Occipital lobe (tissue), 3 donors: ENCODE measurements at places on chromosomes 7 and 10.

GRCh38 chr7:80785961-80786536 is 132.8 kb downstream of the SEMA3C start:
- no peak for DNase-seq

DNA sequence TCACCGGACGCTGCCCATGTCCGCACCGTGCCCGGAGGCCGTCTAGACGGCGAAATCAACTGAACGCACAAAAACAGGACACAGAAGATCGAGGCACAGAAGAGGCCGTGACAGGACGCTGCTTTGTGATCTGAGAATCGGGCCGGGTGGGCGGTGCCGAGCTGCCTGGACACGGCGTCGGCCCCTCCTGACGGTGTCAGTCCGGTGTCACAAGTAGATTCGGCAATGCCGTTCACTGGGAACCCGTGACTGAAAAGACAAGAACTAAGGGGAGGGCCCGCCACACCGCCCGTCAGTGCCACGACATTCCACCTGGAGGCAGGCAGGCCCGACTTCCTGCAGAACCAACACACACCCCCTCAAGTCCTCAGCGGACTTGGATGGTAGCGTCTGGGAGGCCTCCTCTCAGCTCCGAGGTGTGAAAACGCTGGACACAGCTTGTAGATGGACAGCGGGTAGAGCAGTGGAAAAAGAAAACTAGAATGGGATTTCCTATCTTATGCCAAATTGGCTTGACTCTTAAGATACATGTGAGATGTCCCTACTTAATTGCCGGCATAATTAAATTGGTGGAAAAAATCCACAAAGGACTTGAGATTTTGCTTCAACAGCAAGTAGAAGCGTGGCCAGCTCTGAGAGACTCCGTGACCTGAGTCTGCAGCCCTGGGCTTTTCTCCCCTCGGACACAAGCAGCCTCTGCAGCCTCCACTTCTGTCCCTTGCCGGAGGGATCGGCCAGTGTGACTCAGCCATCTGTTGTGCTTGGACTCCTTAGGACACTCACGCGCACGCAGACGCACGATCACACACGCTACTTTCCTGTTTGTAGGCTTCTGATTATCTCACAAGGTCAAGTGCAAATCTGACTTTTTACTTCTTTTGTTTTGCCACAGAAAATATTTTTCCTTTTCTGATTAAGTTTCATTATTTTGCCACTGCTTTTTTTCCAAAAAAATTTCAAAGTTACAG is 269.0 kb downstream of the DIP2C start:
- DNase-seq: no peak

DNA sequence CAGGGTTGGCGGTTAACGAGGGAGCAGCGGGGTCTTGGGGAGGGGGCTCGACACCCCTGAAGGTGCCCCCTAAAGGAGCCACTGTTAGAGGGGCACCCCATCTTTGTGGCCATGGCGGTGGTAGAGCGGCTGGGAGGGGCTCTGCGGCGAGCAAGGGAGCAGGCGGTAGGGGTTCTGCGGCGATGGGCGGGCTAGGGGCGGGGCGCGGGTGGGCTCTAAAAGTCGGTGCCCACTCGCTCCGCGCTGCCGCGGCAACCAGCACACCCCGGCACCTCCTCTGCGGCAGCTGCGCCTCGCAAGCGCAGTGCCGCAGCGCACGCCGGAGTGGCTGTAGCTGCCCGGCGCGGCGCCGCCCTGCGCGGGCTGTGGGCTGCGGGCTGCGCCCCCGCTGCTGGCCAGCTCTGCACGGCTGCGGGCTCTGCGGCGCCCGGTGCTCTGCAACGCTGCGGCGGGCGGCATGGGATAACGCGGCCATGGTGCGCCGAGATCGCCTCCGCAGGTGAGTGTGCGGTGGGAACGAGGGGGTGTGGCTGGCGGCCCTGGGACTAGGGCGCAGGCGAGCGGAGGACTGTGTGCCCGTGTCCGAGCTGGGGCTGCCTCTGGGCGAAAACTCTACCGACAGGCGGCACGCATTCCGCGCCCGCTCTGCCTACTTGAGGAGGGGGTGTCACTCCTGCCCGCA is at the start of gene MEST:
TSS of gene MEST (plus strand) at position 245 of the 682 bp plus-strand sequence. CDS start at position 474, 229 bp downstream.
- peak; percentile 12 for DNase-seq

GRCh38 chr10:22620140-22620857 is 94.1 kb downstream of the PIP4K2A start:
- peak; percentile 64 for DNase-seq

DNA sequence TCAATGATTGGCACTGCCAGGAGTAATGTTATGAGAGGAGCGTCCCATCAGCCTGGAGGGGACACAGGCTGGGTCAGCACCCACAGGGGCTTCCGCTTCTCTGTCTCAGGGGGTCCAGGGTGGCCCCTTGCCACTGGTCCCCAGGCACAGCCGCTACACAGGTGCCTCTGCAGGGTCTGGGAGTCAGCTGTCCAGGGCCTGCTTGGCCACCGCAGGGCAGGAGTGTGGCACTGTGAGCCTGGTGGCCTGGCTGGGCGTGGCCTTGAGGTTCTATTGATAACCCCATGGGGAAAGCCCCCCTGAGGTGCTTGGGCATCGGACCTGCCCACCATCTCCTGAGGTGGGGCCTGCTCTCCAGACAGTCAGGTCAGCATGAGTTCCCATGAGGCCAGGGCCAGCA is 136.6 kb downstream of the LHPP start:
- no peak for DNase-seq

GRCh38 chr10:132480356-132480755 is 57.2 kb upstream of the INPP5A start:
- no peak for DNase-seq

DNA sequence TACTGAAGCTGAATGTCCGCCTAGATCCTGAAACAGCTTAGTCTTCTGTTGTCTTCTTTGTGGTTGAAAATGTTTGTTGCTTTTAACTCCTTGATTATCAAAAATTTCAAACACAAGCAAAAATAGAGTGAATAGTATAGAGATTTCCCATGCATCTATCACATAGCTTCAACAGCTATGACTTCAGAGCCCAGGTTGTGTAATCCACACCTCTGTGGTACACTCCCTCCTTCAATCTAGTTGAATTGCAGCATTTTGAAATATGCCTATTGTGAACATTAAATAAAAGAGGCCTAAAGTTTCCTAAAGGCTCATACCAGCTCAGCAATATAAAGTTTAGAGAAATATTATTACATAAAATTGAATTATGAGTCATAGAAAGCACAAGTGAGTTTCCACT is 204.7 kb upstream of the HDAC9 start:
- DNase-seq: no peak

GRCh38 chr10:22630234-22631174 is 83.9 kb downstream of the PIP4K2A start:
- DNase-seq: no peak

- DNase-seq: no peak
These were observed 74.5 kb upstream of the PTPRZ1 start for GRCh38 chr7:121798453-121798840.

DNA sequence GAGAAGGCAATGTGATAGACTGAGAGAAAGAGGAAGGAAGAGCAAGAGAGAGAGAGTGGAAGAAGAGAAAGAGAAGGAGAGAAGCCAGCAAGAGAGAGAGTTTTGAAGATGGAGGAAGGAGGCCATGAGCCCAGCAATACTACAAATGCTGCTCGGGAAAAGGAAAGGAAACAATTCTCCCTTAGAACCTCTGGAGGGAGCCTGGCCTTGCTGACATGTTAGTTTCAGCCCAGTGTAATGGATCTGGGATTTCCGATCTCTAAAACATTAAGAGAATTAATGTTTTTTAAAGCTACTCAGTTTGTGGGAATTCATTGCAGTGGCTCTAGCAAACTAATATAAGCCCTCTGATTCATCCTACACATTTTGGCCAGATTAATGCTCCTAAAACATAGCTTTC is 206.8 kb upstream of the MTPN start:
- DNase-seq: no peak

GRCh38 chr10:44046605-44047004 is 338.3 kb downstream of the CXCL12 start:
- DNase-seq: peak; percentile 21

DNA sequence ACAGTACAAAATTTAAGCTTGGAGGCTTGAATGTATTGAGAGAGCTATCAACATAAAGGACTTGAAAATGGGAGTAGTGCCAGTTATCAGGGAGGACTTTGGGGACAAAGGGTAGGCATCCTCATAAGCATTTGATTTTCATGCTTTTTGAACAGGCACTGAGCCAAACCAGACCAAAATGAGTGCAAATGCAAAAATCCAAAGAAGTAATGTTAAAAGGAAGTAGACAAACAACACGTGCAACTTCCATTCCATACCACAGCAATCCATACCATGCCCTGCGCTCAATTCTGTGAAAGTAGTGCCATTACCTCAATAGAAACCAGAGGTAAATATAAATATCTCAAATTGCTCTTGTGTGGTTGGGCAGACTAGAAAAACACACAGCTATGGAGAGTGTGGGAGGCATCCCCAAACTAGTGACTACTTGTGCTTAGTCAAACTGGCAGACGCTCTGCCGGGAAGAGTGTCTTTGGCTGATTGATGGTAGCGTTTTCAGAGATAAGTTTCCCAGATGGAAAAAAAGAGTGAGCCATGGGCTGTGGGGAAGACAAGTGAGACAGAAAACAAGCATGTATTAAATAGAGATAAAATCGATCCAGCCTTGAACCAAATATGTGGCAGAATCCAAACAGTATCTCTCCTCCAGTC is 161.5 kb downstream of the CREB5 start:
- DNase-seq: no peak

DNA sequence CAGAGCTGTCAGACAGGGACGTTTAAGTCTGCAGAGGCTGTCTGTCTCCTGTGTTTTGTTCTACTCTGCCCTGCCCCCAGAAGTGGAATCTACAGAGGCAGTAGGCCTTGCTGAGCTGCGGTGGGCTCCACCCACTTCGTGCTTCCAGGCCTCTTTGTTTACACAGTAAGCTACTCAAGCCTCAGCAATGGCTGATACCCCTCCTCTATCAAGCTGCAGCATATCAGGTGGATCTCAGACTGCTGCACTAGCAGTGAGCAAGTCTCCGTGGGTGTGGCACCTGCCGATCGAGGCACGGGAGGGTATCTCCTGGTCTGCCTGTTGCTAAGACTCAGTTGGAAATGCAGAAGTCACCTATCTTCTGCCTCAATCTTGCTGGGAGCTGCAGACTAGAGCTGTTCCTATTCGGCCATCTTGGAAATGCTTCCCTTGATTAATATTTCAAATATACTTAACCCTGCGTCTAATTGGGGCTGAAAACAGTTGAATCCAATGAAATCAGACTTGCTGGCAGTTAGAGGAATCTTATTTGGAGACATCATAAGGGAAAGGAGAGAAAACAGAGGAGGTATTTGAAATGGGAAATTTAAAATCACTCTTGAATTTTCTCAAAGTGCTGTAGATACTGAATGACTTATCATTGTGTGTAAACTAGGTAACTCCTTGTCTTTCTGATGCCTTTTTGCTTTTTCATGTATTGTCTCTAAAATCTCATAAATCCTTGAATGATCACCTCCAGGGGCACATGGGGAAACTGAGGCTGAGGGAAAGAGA is 13.8 kb upstream of the CYP3A5 start:
- DNase-seq: no peak

DNA sequence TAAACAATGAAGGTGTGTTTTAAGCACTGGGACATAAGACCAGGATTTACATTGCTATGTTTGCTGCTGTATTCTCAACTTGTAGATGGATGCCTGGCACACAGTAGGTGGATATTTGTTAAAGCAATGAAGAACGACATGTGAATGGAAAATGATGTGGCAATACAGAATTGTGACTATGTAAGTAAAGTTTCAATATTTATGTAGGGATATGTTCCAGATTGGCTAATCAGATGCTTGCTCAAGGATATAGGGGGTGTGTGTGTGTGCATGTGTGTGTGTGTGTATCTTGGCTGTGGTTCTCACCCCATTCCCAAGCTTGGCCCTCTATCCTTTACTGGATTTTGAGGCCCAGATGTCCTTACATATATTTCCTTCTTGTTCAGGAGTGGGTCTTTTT is 42.7 kb upstream of the LAMB1 start:
- no peak for DNase-seq

GRCh38 chr10:12549297-12549696 is 199.9 kb downstream of the CAMK1D start:
- no peak for DNase-seq

- DNase-seq: no peak
These were observed 45.9 kb downstream of the MCMBP start for GRCh38 chr10:119826771-119827170.

DNA sequence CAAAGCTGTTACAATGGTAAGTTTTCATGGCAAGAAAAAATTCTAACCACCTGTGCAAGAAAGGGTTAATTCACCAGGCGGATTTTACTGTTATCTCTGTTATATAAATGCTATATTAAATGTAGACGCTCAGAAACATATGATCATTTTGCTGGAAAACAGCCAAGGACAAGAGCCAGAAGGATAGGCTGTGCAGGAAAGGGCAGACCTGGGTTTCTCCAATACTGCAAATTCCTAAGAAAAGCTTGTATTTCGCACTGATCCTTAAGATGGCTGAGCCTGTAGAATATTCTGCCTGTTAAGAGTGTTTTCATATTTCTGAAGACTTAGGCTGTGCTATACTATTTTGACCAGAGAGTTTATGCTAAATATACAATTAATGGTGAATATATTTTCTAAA is 564.1 kb upstream of the KCND2 start:
- no peak for DNase-seq

GRCh38 chr7:18020138-18020715 is 7.4 kb downstream of the PRPS1L1 start:
- DNase-seq: no peak

DNA sequence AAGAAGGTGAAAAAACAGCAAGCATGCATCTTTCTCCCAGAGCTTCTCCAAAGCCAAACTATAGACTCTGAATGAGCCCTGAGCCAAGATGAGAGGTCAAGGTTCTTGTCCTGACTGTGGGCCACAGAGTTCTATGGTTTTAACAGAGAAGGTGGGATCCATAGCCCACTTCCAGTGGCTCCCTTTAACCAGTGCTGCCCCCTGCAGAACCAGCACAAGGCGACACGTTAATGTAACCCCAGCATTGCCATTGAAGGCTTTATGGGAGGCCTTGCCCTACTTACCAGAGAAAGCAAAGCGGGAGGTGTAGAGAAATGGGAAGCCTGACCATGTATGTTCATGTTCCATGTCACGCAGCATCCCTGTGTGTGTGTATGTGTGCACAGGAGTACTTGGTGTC is 243.6 kb downstream of the PRPF18 start:
- no peak for DNase-seq

- DNase-seq: no peak
These were observed 6.2 kb upstream of the PIK3CG start for GRCh38 chr7:106858618-106859532.

- DNase-seq: no peak
These were observed 5.1 kb upstream of the CAV2 start for GRCh38 chr7:116494472-116494871.

- DNase-seq: no peak
These were observed 290.3 kb downstream of the CDK14 start for GRCh38 chr7:90886416-90886815.

DNA sequence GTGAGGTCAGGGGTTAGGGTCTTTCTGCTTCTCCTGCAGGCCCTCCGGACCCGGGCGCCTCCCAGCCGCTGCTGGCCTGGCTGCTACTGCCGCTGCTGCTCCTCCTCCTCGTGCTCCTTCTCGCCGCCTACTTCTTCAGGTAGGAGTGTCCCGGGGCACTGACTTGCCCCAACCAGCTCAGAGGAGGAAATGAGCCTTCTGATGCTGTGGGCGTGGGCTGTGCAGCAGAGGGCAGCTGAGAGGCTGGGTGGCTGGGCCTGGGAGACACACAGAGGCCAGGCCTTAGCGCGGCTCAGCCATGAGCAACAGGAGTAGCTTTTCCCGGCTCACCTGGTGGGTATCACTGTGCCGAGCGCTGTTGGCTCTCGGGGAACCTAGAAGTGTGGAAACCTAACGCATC is 78.9 kb downstream of the MKI67 start:
- DNase-seq: no peak

- DNase-seq: no peak
These were observed 538.7 kb downstream of the DNAJB6 start for GRCh38 chr7:157875230-157876179.

- DNase-seq: no peak
These were observed 58.6 kb downstream of the ADRB1 start for GRCh38 chr10:114102256-114102655.
